ENCODE measurements at places on chromosomes 5 and 9. TPM values are rescaled to one million over a fixed set of nuclear protein-coding genes. Genes with fewer than 3 reads are reported as not detected.
A peak's percentile ranks its signal among the peaks of the same experiment; 100 is the strongest.

DNA sequence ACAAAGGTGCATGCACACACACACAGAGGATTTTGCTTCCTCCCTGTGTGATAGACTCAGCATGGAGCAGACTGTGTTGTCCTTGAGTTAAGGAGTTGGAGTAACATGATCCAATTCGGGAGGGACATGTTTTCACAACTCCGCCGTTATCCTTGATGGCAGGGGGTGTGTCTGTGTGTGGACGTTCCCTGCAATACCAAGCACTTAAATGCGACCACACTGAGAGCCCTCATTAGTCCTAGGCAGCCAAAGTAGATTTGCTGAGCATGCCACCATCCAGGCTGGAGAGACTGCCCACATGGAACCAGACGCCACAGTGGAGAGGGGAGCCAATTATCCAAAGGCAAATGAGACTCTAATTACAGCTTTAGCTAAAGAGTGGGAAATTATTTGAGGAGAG is 140.1 kb downstream of the DOCK2 start:
- no peak for DNase-seq

KIAA0825 gene
- 2.9 TPM for total RNA-seq

DNA sequence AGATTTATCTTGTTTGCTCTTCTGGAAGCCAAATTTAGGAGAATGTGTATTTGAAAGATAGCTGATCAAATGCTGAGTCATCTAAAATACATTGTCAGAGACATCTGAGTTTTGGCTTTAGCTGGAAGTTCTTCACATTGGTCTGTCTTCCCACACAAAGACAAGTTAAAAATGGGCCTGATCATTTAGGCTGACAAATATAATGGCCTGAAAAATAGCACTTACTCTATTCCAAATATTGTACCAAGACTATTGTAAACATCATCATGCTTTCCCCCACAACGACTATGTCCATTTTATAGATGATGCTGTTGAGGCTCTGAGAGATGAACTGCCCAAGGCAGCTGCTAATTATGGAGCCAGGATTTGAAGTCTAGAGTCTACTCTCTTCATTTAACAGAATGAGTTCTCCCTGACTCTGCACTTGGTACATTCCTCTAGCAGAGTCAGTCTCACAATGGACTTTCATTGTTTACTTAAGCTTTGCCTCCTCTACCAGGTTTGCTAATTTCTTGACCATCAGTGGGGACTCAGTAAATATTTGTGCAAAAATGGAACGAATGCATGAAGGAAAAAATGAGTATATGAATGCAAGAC is 619.4 kb upstream of the KLF4 start:
- no peak for DNase-seq

CAMSAP1 gene
- 45.8 TPM for total RNA-seq

GRCh38 chr5:147040856-147041255 is 162.3 kb upstream of the PPP2R2B start:
- peak; percentile 58 for DNase-seq

DNA sequence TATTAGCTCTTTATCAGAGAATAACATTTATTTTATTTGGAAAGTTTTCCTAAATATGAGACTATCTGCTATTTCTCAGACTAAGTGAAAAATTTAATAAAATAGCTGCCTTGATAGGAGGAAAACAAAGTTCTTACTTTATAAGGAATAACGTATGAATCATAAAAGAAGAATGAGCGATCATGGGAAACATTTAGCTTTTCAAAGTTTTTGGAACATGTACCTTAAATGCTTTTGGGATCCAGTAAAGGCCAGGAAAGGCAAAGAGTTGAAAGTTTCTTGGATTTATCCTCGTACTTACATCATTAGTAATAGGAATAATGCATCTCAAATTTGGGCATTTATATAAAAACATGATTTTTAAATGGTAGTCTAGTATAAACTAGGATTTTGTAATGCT is 19.4 kb downstream of the OGN start:
- no peak for DNase-seq

GRCh38 chr9:1528456-1528855 is 478.3 kb downstream of the DMRT2 start:
- no peak for DNase-seq

DNA sequence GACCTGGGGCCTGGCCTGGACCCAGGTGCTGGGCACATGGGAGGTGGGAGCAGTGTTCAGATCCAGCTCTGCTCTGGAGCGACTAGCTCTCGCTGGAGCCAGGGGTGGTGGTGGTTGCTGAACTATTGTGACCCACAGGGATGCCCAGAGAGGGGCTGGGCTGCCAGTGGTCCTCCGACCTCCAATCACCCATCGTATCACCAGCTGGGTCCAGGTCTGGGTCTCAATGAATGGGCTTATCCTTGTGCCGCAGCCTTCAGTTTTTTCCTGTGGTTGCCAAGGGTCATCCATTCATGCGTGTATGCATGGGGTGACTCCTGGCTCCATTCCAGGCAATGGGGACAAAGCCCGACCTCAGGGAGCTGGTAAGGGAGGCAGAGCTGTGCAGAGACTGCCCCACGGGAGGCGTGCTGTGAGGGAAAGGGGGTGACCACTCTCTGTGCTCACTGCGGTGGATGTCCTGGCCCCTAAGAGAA is 68.6 kb upstream of the RNF130 start:
- no peak for DNase-seq

EMB gene
- 13.3 TPM for total RNA-seq

NR3C1 gene
- total RNA-seq: 52.2 TPM

- DNase-seq: no peak
Observed at GRCh38 chr5:175363300-175363699, 80.7 kb downstream of the DRD1 start.

- DNase-seq: peak; percentile 99
Observed at GRCh38 chr5:80238778-80239679, 16.8 kb downstream of the SERINC5 start.

- DNase-seq: no peak
Observed at GRCh38 chr9:2525147-2525546, 96.4 kb upstream of the VLDLR start.

- no peak for DNase-seq
Observed at GRCh38 chr9:86667307-86667706, 280.0 kb downstream of the GAS1 start.

- no peak for DNase-seq
Observed at GRCh38 chr9:75797085-75797580, 93.3 kb upstream of the PCSK5 start.

- no peak for DNase-seq
Observed at GRCh38 chr5:145246961-145247744, 588.0 kb downstream of the PRELID2 start.

- DNase-seq: no peak
Observed at GRCh38 chr5:147084702-147085101, 150.1 kb upstream of the STK32A start.

RARS1 gene
- total RNA-seq: 153 TPM

DNA sequence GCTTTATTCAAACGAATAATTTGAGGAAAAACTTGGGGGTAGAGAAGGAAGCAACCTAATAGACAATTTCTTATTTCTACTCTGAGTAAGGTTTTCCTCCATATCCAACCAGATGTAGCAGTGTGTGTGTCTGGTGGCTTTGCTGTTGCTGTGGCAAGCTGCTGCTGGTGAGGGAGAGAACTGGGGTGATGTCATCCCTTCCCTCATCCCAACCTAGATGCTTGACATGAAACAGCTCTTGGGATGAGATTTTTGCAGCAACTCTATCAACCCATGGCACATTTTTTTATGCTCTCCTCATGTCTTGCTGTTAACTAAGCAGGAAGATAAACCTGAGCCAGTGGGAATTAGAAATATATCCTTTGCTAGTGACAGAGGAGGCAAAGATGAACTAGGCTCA is 135.8 kb downstream of the PCSK1 start:
- DNase-seq: peak; percentile 67

- DNase-seq: no peak
Observed at GRCh38 chr9:3842839-3843238, 317.0 kb upstream of the RFX3 start.

Measured in myocyte (in vitro differentiated cells).